Fibroblast of villous mesenchyme (primary cell): ENCODE measurements at places on chromosomes 11 and 22.

DNA sequence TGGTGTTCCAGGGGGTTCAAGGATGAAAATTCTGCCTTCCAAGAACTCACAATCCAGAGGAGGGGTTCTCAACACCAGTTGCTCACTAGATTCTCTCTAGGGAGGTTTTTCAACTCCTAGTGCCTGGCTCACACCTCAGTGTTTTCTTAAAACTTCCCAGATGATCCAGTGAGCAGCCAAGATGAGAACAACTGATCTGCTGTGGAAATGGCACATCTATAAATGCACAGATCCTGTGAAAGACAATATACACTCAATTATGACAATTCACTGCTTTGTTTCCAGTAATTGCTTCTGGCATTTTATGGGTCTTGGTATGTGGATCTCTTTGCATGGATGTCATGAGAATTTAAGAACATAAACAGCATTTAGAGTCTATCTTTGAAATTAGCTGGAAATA, 45.2 kb upstream of the PRSS23 start:
- DNase-seq: no peak

- DNase-seq: peak; percentile 16
These were observed 218.4 kb upstream of the ZBED5 start for GRCh38 chr11:11076276-11076675.

DNA sequence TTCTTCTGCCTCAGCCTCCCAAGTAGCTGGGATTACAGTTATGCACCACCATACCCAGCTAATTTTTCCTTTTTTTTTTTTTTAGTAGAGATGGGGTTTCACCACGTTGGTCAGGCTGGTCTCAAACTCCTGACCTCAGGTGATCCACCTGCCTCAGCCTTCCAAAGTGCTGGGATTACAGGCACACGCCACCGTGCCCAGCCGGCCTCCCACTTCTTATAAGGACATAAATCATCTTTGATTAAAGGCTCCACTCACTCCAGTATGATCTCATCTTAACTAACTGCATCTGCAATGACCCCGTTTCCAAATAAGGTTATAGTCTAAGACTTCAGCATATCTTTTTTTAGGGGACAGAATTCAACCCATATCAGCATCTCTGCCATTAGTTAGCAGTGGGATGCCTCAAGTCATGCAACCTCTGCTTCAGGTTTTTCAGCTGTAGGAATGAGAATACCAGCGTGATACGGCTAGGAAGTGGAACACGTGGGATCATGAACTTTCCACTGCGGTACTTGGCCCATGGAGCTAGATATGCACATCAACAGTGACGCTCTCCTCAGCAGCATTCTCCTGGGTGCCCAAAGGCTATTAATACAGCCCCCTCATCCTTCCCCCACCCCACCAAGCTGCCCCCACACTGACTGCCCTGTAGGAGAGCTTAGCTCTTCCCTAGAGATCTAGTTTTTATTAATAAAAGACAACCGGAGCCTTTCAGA, 41.4 kb downstream of the MCHR1 start:
- DNase-seq: no peak

- DNase-seq: peak; percentile 69
These were observed 33.7 kb upstream of the MYRF start for GRCh38 chr11:61718621-61719302.

- DNase-seq: no peak
These were observed 55.7 kb downstream of the PTPRJ start for GRCh38 chr11:48036011-48036410.

GRCh38 chr11:97107604-97108003, 717.8 kb downstream of the JRKL start:
- DNase-seq: no peak

DNA sequence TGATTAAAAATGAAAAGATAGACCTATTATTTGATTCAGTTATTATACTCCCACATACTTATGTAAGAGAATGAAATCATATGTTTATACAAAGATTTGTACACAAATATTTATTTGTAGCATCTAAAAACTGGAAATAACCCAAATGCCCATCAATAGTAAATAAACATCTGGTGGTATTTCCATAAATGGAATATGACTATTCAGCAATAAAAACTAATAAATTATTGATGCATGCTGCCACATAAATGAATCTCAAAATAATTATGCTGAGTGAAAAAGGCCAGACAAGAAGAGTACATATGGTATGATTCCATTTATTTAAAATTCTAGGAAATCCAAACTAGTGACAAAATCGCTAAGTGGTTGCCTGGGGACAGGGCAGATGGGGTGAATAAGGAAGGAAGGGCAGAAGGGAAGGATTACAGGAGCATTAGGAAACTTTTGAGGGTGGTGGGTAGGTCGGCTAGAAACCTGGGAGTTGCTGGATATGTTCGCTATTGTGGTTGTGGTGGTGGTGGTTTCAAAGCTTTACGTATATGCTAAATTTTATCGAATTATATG, 41.5 kb downstream of the JAM3 start:
- DNase-seq: no peak

DNA sequence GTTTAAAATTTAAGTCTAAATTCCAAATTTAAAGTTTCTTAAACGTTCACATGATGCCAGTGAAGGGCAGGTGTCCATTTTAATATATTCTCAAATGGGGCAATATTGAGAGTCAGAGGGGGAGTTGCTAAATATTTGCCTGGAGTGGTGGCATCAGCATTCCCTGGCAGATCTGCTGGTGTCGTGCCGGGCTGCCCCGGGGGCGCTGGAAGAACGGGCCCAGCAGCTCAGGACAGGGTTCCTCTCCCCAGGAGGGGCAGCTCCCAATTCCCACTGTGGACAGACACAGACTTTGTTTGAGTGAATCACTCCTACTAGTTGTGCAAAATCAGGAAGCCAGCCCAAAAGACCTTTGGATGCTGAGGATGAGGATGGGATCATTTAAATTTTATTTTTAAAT, 468.7 kb upstream of the B3GAT1 start:
- DNase-seq: no peak

DNA sequence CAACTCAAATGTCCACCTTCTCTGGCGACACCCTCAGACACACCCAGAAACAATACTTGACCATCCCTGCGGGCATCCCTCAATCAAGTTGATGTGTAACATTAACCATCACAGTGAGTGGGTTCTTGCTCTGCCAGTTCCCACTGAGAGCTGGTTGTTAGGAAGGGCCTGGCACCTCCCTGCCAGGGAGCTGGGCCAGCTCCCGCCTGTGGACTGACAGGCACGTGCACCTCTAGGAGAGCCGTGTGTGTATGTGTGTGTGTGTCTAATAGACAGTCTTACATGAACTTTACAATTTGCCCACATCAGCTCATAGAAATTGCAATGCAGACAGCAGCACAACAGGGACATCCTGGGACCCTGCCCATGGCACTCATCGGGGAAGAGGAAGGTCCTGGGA, 298.7 kb downstream of the SHANK2 start:
- DNase-seq: no peak

DNA sequence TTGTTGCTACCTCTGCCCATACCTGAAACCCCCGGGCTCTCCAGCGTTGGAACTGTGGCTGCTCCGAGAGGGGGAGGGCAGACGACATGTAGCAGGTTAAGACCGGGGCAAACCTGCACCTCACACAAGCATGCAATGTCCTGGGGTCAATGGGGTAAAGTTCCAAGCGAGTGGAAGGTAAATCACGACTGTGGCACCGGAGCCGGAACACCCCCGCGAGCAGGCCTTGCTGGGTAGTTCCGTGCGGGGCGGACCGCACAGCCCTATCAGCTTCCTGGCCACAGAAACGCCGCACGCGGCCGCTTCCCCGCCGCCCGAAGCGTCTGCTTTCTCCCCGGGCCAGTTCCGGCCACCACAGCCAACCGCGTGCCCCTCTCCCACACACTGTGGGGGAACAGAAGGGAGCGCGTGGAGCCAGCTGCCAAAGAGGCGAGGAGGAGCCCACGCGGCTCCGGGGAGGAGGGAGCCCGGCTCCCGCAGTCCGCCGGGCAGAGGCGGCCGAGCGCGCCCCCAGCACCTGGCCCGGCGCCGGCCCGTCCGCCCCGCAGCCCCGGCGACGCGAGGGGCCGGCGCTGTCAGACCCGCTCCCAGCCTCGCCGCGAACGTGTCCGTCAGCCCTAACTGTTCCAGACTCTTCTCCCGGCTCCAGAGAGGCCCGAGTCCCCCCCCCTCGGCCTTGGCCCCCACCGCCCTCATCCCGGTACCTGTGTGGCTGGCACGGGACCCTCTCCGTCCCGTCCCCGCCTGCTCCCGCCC, 1.6 kb downstream of the SPTBN2 start:
- DNase-seq: peak; percentile 17

DNA sequence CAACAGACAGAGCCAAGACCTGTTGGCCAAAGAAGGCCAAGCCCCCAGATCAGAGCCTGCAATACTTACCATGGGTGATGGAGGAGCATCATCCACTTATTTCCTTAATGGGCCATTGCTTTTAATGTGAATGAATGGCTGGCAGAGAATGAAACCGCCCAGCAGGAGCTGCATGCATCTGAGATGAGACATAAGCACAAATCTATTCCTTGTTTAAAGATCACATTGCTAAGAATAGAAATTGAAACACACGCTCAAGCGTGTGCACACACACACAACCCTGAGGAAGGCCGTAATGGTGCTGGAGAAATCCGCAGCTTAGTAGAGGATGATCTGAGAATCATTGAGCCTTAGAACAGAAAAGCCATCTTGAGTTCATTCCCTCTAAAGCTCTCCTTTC, 5.3 kb upstream of the RRAS2 start:
- DNase-seq: no peak

DNA sequence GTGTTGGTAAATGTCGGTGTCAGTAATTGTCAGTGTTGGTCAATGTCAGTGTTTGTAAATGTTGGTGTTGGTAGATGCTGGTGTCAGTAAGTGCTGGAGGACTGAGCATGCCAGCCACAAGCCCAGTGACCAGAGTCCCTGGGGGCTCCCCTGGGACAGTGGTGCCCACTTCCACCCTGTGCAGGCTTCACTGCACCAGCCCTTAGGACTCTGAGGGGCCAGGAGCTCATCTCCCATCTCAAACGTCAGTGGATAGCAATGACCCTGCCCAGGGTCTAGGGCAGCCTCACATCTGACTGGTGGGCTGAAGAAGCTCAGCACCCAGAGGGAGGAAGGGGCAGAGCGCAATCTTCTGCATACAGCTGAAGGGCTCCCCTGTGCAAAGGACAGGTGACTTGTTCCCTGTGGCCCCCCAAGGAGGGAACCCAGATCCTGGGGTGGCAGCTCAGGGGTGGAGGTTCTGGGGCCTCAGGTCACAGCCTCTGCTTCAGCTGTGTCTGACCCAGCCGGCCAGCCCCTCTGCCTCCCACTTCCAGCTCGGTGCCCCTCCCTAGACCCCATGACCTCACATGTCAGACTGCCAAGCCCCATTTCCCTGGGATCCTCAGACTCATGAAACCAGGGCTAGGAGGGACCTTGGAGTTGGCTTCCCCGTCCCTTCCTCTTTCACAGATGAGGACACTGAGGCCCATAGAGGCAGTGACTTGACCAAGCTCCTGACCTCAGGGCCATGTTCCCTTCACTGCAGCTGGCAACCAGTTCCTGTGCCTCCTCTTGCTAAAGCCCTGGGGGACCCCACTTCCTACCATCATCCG, 138.4 kb downstream of the CRYBB2 start:
- no peak for DNase-seq

DNA sequence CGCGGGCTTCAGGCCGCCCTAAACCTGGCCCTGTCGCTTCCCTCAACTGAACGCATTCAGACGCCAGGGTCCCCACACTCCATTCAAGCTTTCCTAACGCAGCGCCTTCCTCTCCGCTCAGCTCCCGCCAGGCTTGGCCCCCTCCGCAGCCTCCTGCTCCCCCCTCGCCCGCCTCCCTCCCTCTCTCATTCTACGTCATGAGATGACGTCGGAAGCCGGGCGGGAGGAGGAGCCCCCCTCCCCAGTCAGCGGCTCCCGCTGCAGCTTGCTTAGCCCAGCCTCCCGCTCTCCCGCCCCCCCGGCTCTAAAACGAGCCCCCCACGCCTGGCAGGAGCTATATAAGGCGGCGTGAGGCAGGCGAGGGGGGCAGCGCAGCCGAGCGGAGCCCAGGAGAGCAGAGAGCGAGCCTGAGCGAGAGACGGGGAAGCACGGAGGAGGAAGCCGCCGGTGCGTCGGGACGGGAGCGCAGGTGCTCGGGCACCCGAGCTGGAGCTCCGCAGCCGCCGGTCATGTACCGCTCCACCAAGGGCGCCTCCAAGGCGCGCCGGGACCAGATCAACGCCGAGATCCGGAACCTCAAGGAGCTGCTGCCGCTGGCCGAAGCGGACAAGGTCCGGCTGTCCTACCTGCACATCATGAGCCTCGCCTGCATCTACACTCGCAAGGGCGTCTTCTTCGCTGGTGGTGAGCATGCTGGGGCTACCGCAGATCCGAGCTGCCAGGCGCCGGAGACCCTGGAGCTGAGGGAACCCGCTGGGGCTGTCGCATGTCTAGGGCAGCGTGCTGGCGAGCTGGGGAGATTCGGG, at the start of gene NPAS4:
Gene NPAS4, plus strand, starts transcription at position 365 of the 806 bp plus-strand sequence. Its CDS starts 145 bp downstream, at position 510.
- no peak for DNase-seq

- DNase-seq: no peak
These were observed 67.1 kb upstream of the TSPAN18 start for GRCh38 chr11:44659641-44660040.

DNA sequence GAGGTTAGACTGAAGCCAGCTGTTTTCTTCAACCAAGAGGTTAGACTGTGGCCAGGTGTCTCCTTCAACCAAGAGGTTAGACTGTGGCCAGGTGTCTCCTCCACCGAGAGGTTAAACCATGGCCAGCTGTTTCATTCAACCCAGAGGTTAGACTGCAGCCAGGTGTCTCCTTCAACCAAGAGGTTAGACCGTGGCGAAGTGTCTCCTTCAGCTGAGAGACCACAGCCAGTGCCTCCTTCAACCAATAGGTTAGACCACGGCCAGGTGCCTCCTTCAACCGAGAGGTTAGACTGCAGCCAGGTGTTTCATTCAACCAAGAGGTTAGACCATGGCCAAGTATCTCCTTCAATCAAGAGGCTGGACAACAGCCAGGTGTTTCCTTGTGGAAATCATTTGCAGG, 498.1 kb downstream of the TBC1D22A start:
- DNase-seq: no peak

- DNase-seq: no peak
These were observed 82.7 kb downstream of the PANX1 start for GRCh38 chr11:94211261-94211830.

DNA sequence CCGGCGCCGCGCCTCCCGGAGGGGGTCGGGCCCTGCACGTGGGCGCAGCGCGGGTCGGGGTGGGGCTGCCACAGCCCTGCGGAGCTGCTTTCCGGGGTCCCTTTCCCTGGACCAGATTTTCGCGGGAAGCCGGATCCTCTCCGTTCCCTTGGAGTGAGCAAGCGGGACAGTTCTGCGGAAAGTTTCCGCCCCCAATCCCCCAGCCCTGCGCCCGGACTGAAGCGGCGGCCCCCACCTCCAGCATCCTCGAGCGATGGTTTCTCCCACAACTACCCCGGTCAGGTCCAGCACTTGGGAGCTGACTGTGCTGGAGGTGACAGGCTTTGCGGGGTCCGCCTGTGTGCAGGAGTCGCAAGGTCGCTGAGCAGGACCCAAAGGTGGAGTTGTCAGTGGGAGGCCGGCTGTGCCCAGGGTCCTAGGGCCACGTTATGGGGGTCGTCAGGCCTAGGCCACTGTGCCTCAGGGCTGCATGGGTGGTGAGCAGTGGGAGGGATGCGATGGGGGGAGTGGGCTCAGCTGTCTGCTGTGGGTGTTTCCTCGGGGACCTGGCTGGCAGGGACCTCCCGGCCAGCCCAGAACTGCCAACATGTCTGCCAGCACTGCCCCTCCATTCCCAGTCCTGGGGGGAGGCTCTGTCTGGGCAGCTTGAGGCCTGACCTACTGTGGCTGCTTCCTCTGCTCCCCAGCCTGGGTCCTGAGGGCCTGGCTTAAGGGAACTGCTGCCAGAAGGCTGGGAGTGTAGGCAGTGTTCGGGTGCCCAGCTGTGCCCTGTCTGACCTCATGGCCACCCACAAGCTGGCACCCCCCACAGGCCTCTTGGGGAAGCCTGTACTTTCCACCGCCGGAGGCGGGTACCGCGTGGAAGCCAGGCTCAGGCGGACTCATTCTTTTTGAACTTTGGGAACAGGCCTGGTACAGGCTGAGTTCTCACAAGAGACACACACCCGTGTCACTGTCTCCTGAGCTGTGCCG, 726 bp downstream of the ST3GAL4 start:
- no peak for DNase-seq
